ENCODE measurements at places on chromosomes 16 and 17. TPM values are rescaled to one million over a fixed set of nuclear protein-coding genes. Genes with fewer than 3 reads are reported as not detected.

Gene KRTAP4-9
- total RNA-seq = not detected

GRCh38 chr16:75948441-75948840, 222.2 kb upstream of the CPHXL start:
- no peak overlapping the region for H3K4me3 ChIP-seq
- H3K4me1 ChIP-seq = no peaks in the 10 kb centered on the region

Gene TPSG1
- total RNA-seq = not detected

Gene MILR1
- 0.80 TPM for total RNA-seq
